SHP77 (cell line): ENCODE measurements at places on chromosomes 3 and 15.
A peak's percentile ranks its signal among the peaks of the same experiment; 100 is the strongest.

- DNase-seq: no peak
Measured at GRCh38 chr3:196131921-196132320, 50.0 kb upstream of the TFRC start.

DNA sequence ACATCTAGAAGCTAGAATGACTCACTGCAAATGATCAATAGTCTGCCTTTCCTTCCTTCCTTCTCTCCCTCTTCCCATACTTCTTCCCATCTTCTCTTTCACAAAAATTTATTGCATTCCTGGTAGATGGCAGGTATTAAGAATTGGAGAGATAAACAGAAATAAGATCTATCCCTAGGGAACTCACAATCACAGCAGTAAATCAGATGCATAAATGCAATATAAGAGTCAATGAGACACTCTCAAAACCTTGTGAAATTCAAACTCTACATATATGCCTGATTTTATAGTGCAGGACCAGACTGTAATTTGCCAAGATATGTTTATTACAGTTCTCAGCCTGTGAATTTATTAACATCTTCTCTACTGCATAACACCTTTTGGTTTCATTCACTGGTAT, 78.3 kb upstream of the ARL6 start:
- DNase-seq: no peak

DNA sequence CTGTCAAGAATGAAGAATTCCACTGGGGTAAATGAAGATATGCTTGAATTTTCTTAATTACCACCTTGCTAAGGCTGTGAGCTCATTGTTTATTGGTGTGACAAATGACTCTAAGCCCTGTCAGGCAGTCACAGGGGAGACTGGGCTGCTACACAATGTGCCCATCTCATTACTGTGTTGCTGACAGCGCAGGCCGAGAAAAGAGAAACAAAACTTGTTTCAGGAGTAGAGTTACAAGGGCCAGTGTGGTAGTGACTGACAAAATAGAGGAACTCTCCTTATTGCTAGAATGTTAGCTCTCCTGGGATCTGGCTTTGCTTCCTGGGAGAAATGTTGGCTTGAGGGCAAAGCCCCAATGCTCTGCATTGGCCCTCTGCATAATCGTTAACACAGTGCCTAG, 130.4 kb upstream of the CRBN start:
- DNase-seq: no peak

- DNase-seq: no peak
Measured at GRCh38 chr3:160612386-160613075, 47.2 kb upstream of the KPNA4 start.

DNA sequence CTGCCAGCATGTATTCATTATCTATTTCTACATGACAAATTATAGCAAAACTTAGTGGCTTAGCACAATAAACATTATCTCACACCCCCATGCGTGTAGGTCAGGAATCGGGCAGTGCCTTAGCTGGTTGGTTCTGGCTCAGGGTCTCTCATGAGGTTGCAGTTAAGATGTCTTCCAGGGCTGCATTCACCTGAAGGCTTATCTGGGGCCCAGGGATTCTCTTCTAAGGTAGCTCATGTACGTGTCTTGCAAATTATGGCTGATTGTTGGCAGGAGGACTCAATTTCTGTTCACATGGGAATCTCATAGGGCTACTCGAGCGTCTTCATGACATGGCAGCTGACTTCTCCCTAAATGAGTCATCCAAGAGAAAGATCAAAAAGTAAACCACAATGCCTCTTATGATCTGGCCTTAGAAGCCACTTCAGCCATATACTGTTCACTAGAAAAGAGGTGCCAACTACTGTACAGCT, 42.9 kb upstream of the TSC22D2 start:
- DNase-seq: no peak

GRCh38 chr3:35528728-35529127, 110.6 kb upstream of the ARPP21 start:
- no peak for DNase-seq

DNA sequence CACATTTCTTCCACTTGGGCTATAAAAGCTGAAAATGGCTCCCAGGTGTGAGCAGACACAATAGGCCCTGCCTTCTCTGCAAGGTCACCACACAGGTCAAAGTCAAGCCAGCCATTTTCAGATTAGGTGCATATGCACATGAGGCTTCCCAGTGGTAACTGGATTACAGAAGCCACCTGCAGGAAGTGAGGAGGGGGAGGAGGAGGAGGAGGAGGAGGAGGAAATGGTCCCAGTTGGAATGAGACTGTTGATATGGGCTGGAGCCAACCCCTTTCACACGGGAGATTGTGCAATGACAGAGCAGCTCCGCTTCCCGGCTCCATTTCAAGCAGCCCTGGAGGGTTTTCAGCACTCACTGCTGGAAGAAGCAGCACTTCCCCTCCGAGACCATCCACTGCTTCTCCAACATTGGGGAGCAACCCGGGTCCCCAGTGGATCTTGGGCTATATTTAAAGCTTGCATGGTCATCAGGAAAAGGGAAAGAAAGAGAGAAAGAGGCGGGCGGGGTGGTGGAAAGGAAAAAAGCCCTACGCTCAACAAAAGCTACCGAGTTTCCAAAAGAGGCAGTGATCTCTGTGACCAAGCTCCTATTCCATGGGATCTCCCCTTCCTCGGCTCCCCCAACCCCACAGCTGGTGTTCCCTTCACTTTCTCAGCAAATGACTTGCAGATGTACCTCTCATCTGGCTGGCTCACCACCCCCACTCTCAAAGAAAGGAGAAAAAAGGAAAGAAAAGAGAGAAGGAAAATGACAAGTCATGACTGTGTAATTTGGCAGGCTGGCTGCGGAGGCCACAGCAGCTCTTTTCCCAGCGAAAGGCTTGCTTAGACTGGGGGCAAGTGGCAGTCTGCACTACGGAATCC, 58.3 kb downstream of the LRIG1 start:
- DNase-seq: peak; percentile 72

- DNase-seq: no peak
Measured at GRCh38 chr3:127770671-127771355, 51.5 kb downstream of the MGLL start.

- DNase-seq: peak; percentile 59
Measured at GRCh38 chr3:193788189-193788991, 195.4 kb downstream of the OPA1 start.

DNA sequence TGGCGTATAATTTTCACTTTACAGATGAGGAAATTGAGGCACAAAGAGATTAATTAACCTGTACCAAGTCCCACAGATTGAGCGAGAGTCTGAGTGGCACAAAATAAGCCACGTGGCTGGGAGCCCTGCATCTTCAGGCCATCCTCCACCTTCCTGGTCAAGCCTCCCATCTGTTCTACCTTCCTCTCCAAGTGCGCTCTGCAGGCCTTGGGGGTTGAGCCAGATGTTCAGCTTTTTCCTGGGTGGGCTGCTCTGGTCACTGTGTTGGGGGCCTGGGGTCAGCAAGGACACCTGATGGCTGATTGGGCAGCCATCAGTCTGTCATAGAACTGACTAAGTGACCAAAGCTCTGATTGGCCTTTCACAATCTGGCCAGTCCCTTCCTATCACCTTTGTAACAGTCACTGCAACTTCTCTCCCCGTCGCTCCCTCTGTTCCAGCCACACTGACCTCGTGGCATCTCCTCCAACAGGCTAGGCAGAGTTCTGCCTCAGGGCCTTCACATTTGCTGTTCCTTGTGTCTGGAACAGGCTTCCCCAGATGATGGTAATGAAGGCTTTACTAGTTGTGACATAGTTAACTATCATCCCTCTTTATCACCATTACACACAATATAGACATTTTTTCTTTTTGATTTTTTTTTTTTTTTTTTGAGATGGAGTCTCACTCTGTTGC, 46.8 kb downstream of the SCN5A start:
- no peak for DNase-seq

- no peak for DNase-seq
Measured at GRCh38 chr15:88619796-88620195, 1.3 kb upstream of the AEN start.

DNA sequence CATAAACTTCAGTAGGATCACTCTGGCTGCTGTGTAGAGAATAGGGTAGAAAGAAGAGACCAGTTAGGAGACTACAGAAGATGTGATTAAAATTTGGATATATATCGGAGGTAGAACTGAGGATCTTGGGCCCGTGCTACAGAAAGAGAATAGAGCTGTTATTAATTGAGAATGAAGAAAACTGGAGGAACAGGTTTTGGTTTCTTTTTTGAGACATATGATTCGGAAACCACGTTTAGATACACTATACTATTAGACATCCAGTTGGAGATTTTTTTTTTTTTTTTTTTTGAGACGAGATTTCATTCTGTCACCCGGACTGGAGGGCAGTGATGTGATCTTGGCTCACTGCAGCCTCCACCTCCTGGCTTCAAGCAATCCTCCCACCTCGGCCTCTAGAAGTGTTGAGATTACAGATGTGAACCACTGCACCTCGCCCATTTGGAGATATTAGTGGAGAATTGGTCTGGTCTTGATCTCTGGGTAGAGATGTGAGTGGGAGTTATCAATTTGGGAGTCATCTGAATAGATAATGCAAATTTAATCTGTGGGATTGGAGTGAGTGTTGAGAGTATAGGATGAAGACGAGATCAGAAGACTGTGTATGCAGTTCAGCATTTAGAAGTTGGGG, 50.9 kb downstream of the TCF12 start:
- no peak for DNase-seq

DNA sequence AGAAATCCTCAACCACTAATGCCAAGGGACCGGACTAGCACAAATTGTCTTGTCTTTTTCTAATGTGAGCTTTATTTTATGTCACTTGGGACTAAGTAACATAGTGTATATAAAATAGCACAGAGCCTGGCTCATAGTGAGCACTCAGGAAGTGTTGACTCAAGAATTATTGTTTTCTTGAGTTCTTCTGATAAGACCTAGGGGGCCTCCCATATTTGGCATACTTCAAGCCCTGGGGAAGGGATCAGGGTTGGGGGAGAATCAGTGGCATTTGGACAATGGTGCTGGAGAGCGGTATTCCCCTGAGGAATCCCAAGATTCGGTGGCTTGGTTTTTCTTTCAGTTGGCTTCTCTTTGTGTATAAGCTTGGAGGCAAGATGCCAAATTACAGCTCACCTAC, 19.4 kb downstream of the ZNF80 start:
- no peak for DNase-seq

DNA sequence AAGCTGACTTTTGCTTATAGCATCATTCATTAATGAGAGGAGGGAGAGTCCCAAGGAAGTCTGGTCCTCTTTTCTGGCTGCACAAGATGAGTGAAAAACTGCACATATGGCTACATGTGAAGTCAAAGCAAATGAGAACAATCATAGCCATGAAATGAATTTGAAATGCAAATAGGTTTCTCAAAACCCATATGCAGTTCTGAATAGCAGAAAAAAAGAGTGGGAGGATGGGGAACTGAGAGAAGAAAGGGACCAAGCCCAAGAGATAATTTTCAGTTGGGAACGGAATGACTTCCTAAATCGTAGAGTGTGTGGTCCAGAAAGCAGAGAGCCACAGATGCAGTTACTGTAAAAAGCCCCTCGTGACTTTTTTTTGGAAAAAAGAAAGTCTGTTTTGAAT, 66.3 kb downstream of the GTPBP8 start:
- DNase-seq: no peak
